A549 (cell line): ENCODE measurements at places on chromosomes 1 and 21. TPM values are rescaled to one million over a fixed set of nuclear protein-coding genes. Genes with fewer than 3 reads are reported as not detected.
A peak's percentile ranks its signal among the peaks of the same experiment; 100 is the strongest.

- DNase-seq: no peak
Observed at GRCh38 chr1:209641832-209642172, 10.4 kb downstream of the LAMB3 start.

- DNase-seq: no peak
Observed at GRCh38 chr1:190262538-190262937, 215.1 kb downstream of the BRINP3 start.

Gene RNF187
- polyA plus RNA-seq: 52.7 to 67.5 TPM (median 64.5 TPM) in 3 replicates

Gene SLAMF8
- polyA plus RNA-seq: 0.07 TPM in 1 of 3 replicates, not detected in the others

DNA sequence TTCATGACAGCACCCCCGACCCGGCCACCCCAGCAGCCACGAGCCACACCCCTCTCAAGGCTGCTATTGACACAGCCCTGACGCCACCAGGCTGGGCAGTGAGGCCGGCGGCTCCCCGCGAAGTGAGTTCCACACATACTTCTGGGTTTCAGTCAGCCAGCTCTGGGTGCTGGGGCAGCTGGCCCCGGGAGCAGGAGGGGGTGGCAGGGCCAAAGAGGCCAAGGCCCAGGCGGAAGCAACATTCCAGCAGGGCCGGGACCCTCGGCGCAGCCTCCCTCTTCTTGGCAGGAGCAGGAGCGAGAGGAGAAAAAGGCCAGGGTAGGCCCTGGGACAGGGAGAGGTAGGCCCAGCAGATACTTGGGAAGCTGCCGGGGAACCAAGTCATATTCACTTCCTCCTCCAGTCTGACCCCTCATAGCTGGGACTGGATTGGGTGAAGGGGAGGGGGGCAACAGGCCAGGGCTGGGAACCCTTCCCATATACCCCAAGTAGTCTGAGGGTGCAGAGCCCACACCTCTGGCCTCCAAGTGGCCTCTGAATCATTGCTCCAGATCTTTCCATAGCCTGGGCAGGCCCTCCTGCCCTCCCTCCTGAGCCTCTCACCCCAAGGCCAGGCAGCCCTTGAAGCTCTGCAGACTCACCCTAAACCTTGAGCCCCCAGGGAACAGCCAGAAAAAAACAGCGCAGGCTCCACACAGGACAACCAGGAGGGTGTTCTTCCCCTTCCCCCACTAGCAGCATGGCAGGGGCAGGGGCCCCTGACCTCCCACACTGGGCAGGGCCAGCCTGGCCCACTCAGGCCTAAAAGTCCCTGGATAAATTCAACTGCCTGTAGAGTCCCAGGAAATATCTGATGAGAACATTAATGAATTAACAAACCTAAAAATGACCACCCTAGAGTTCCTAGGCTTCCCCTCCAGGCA, 5.7 kb downstream of the HSPG2 start:
- peak; percentile 46 for DNase-seq
